Activated naive CD4-positive, alpha-beta T cell treated with anti-CD3 and anti-CD28 coated beads for 36 hours (primary cell): ENCODE measurements at places on chromosomes 1 and 21.
A peak's percentile ranks its signal among the peaks of the same experiment; 100 is the strongest.

DNA sequence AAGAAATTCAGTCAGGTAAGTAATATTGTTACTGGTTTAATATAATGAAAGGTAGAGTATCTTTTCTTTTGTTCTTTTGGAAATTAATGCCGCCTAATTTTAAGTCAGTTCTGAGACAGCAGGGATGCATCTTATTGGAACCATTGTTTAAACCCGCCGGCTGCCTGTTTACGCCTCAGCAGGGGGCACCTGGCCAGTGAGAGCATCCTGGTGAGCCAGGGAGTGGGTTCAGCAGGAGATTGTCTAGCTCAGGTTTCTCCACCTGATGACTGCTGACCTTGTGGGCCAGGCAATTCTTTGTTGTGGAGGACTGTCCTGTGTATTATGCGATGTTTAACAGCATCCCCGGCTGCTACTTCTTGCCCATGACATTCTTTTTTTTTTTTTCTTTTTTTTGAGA, 30.2 kb downstream of the CHAF1B start:
- no peak overlapping the region for H3K4me3 ChIP-seq
- no peaks in the 10 kb centered on the region for H3K27me3 ChIP-seq
- DNase-seq = no peak
- H3K4me1 ChIP-seq = no peaks in the 10 kb centered on the region

DNA sequence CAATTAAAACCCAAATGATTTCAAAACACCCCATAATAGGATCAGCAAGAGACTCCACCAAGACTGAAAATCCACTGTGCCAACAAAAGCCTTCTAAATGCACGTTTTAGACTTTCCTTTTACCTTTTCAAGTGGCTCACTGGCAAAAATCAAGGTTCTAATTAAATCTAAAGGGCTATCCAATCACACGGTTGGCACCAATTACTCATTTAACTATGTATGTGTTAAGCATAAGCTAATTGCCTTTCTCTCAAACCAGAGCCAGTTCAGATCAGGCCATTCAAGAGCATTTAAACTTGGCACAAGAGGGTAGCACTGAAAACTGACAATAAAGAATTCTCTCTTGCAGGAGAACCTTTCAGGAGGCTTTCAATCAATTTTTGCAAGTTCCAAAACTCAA, 139.5 kb downstream of the RGS7 start:
- no peak for DNase-seq
- no peaks in the 10 kb centered on the region for H3K4me1 ChIP-seq
- H3K36me3 ChIP-seq = no peaks in the 10 kb centered on the region
- H3K27me3 ChIP-seq = no peaks in the 10 kb centered on the region
- no peak overlapping the region for H3K27ac ChIP-seq
- no peak overlapping the region for H3K4me3 ChIP-seq

GRCh38 chr1:159879136-159879535, 16.7 kb upstream of the VSIG8 start:
- no peak for DNase-seq
- no peaks in the 10 kb centered on the region for H3K27me3 ChIP-seq
- H3K4me3 ChIP-seq = no peak overlapping the region
- no peaks in the 10 kb centered on the region for H3K36me3 ChIP-seq

GRCh38 chr21:27275294-27275927, 308.5 kb upstream of the ADAMTS5 start:
- no peaks in the 10 kb centered on the region for H3K36me3 ChIP-seq
- H3K27me3 ChIP-seq = no peaks in the 10 kb centered on the region
- no peak for DNase-seq
- no peaks in the 10 kb centered on the region for H3K4me1 ChIP-seq
- H3K27ac ChIP-seq = no peak overlapping the region
- H3K4me3 ChIP-seq = no peak overlapping the region

GRCh38 chr1:91827087-91827458, 58.9 kb downstream of the TGFBR3 start:
- no peak for DNase-seq
- H3K36me3 ChIP-seq = no peaks in the 10 kb centered on the region
- no peak overlapping the region for H3K27ac ChIP-seq
- H3K4me3 ChIP-seq = no peak overlapping the region
- H3K4me1 ChIP-seq = peaks cover 18% of the 10 kb centered on the region
- H3K27me3 ChIP-seq = no peaks in the 10 kb centered on the region

DNA sequence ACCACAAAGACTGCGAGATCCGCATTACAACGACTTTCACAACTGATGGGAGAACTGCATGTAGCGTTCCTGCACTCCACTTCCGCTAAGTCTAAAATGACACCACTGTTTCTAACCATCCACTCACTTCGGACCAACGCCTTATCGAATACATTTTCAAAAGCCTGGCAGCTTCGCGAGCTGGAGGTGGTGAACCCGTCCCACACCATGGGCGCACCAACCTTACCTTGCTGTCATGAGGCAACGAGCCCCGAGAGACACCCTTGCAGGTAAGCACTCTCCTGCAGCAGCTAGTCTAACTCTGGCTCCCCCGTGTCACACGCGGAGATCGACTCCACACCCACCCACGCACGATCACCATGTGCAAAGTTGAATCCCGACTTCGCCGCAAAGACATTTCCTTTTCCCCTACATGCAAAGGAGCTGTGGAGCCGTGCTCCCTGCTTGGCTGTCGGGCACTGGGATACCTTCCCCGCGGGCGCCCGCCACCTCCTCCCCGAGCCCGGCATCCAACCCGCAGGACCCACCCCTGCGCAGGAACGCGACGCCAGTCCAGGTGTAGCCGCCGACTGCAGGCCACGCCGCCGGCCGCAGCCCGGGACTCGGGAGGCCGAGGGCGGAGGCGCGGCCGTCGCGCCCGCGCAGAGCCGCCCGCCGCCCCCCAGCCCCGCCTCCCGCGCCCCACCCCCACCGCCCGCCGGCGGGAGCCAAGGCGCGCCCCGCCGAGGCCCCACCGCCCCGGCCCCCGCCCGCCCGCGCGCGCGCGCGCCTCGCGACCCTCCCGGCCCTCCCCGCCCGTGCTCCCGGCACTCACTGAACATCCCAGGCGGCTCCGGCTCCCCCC, 629 bp downstream of the TAF5L start:
- peak overlapping the region; percentile 91 for H3K4me3 ChIP-seq
- H3K27me3 ChIP-seq = no peaks in the 10 kb centered on the region
- peak overlapping the region; percentile 82 for H3K27ac ChIP-seq
- peak; percentile 52 for DNase-seq

- DNase-seq = no peak
- H3K4me3 ChIP-seq = no peak overlapping the region
- H3K27me3 ChIP-seq = no peaks in the 10 kb centered on the region
- H3K4me1 ChIP-seq = peaks cover 71% of the 10 kb centered on the region
These were observed 10.0 kb downstream of the GBP5 start for GRCh38 chr1:89262643-89263042.

- DNase-seq = no peak
- H3K27me3 ChIP-seq = no peaks in the 10 kb centered on the region
- H3K36me3 ChIP-seq = no peaks in the 10 kb centered on the region
These were observed 1.0 kb downstream of the S100A4 start for GRCh38 chr1:153544453-153545066.

- H3K36me3 ChIP-seq = no peaks in the 10 kb centered on the region
- peaks cover 15% of the 10 kb centered on the region for H3K4me1 ChIP-seq
- DNase-seq = peak; percentile 16
- H3K27me3 ChIP-seq = peaks cover 27% of the 10 kb centered on the region
These were observed 812 bp downstream of the CACHD1 start for GRCh38 chr1:64470665-64471217.

DNA sequence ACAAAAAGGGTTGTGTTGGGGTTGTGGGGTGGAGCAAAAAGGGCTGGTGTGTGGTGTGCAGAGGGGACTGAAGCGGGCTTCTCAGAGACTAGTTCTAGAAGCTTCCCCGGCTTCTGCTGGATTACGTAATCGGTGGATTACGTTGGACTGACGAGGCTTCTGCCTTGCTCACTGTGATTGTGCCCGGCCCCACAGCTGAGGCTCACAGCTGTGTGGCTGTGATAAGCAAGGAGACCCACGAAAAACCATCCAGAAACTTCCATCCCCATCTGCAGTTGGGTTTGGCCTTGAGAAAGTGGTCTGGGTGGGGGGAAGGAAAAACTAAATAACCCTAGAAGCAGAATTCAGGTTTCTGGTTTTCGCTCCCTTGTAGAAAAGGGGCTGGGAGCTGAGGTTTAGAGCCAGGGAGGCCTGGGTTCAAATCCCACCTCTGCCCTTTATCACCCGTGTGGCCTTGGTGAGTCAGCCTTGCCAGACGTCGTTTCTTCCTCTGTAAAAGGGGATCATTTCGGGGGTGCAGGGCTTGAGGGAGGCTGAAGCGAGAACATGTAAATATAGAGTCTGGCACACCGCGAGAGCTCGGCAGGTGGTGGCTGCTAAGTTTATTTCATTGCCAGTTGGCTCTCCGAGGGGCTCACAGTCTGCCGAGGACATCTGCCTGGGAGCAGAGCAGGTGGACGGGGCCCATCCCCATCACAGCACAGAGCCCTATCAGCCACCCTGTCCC, 30.4 kb upstream of the DISP3 start:
- no peak overlapping the region for H3K4me3 ChIP-seq
- H3K4me1 ChIP-seq = no peaks in the 10 kb centered on the region
- no peak for DNase-seq
- no peak overlapping the region for H3K27ac ChIP-seq
- no peaks in the 10 kb centered on the region for H3K27me3 ChIP-seq

DNA sequence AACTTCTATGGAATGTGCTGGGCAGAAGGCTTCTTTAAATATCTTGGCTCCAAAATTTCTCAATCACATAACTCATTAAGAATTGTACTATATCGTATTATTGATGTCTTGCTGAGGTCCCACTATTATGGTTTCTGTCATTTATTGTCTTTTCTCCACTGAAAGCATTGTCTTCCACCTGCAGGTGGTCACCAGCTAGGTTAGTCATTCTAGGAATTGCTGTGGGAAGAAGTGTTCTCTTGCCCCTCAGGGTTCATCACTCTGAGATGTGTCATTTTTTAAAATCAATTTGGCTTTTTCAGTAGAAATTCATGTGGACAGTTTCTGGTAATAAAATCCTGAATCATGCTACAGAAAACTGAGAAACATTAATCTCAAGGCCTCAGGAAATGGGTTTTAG, 66.1 kb downstream of the NCAM2 start:
- H3K4me3 ChIP-seq = no peak overlapping the region
- no peak for DNase-seq
- H3K27me3 ChIP-seq = no peaks in the 10 kb centered on the region
- H3K36me3 ChIP-seq = no peaks in the 10 kb centered on the region
- H3K27ac ChIP-seq = no peak overlapping the region
- no peaks in the 10 kb centered on the region for H3K4me1 ChIP-seq

DNA sequence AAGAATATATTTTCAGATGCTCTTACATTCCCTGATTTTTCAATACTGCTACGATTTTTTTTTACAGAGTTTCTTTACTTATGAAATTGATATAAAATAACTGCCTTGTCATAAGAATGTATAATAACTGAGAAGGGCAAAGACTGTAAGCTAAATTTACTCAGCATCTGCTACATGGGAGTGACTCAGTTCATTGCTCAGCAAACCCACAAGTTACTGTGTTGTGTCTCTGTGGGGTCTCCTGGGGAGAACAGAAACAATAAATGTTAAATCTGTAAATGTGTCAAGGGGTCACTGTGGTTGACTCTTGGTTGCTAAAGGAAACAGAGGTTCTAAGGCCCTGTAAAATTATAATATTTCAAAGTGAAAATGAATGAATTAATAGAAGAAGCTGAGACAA, 210.3 kb upstream of the CACYBP start:
- H3K4me3 ChIP-seq = no peak overlapping the region
- H3K27me3 ChIP-seq = no peaks in the 10 kb centered on the region
- no peaks in the 10 kb centered on the region for H3K36me3 ChIP-seq
- no peak for DNase-seq
- H3K4me1 ChIP-seq = peaks cover 5% of the 10 kb centered on the region
- H3K27ac ChIP-seq = no peak overlapping the region

DNA sequence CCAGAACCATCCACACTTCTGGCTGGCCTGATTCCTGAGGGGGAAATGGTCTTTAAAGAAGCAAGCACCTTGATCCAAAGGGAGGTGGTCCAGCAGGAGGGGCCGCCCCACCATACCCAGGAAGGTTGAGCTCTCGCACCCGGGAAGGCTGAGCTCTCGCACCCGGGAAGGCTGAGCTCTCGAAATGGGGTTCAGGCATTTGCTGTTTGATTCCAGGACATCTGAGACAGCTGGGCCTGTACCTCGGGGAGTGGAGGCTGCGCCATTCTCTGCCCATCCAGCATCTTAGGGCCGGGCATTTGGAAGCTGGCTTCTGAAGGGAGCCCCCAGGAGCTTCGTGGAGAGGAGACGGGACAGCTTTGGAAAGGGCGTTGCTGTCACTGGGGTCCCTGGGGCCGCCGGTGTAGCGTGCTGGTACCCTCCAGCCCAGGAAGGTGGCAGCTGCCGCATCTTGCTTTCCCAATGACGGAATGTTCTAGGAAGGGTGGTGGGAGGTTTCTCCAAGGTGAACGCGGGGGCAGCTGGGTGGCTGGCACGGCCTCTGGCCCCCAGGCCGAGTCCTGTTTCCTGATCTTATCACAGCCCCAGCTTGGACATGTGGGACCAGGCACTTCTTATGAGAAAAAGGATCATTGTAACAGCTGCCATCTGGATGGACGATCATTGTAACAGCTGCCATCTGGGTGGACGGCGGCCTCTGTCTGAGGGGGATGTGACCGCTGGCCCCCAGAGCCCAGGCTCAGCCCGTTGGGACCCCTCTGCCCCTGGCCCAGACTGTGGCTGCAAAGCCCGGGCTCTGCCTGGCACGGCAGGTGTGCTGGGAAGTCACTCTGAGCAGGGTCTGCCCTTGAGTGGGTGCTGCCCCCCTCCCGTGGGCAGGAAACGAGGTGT, 61.6 kb downstream of the COL18A1 start:
- H3K36me3 ChIP-seq = no peaks in the 10 kb centered on the region
- H3K4me3 ChIP-seq = no peak overlapping the region
- no peak overlapping the region for H3K27ac ChIP-seq
- H3K4me1 ChIP-seq = peaks cover 14% of the 10 kb centered on the region
- DNase-seq = no peak
- no peaks in the 10 kb centered on the region for H3K27me3 ChIP-seq

GRCh38 chr21:45859041-45859761, 122.4 kb upstream of the COL6A1 start:
- peaks cover 2% of the 10 kb centered on the region for H3K36me3 ChIP-seq
- no peaks in the 10 kb centered on the region for H3K4me1 ChIP-seq
- H3K4me3 ChIP-seq = no peak overlapping the region
- DNase-seq = no peak
- no peaks in the 10 kb centered on the region for H3K27me3 ChIP-seq
- no peak overlapping the region for H3K27ac ChIP-seq

DNA sequence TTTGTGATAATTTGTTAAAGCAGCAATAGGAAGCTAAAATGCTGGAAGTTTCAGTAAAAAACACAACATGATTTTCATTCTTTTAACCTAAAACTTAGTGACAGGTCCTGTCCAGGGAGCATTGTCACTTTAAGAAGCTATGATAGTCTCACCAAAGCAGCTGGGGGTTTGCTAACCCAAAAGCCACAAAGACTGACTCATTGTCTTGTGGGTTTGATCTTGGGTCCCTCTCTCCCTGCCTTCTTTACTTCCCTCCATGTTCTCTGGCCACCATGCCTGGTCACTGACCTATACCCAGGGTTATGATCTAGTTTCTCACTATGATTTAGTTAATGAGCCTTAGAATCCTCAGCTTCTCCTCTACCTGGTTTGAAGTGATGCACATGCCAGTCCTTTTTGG, 213.5 kb upstream of the PTGFR start:
- H3K27me3 ChIP-seq = peaks cover 12% of the 10 kb centered on the region
- H3K4me3 ChIP-seq = no peak overlapping the region
- H3K36me3 ChIP-seq = no peaks in the 10 kb centered on the region
- no peaks in the 10 kb centered on the region for H3K4me1 ChIP-seq
- no peak for DNase-seq
- no peak overlapping the region for H3K27ac ChIP-seq

- H3K4me1 ChIP-seq = no peaks in the 10 kb centered on the region
- H3K4me3 ChIP-seq = no peak overlapping the region
- no peak for DNase-seq
- H3K27ac ChIP-seq = no peak overlapping the region
- H3K36me3 ChIP-seq = no peaks in the 10 kb centered on the region
These were observed 388.2 kb downstream of the USP25 start for GRCh38 chr21:16117851-16118590.
